OCI-M1 (cell line): ENCODE measurements at places on chromosomes 5 and 9.

DNA sequence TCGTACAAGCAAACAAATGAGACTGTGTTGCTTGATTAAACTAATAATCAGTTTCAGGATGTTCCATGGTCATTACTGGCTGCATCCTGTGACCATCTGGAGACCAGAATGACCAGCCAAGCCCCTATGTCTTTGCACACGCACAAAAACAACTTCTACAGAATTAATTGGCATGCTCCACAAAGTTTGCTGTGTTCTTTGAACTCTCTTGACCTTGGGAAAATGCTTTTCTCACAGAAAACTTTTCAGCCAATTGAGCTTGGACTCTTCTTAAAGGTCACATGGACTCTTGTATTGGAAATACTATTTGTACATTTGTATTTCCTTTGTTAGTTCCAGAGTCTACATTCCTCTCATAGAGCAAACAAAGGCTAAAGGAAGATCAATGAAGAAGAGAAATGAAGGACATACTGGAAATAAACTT, 147.8 kb downstream of the ARRDC3 start:
- DNase-seq, result no peak

GRCh38 chr5:78829811-78830527, 155.1 kb downstream of the ARSB start:
- no peak for DNase-seq

DNA sequence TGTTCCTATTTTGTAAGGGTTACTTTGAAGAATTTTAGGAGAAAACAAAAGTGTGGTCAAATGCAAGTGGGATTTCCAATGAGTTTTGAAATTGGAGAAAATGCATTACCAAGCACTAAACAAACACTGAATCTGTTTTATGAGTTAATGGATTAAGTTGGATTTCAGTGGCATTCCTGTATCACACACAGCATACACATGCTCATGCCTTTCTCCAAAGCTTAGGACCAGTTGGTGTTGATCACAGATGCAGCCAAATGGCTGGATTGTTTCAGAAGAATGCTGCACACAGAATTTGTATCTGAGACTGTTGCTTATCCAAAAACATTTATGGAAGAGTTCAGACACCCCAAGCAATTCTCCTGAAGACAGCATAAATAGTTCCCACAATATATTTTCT, 611.1 kb downstream of the ACTL7B start:
- DNase-seq, result no peak

- DNase-seq, result no peak
Observed at GRCh38 chr5:177327539-177328522, 16.1 kb upstream of the MXD3 start.

GRCh38 chr5:83368319-83368718, 103.2 kb upstream of the VCAN start:
- no peak for DNase-seq
